ENCODE measurements at places on chromosomes 11 and 22.

- DNase-seq = no peak
These were observed 6.6 kb downstream of the NEAT1 start for GRCh38 chr11:65429068-65429681.

GRCh38 chr11:64156235-64157011 is 9.5 kb downstream of the MACROD1 start:
- DNase-seq = no peak

GRCh38 chr11:86632499-86633269 is 39.7 kb downstream of the ME3 start:
- peak; percentile 78 for DNase-seq

DNA sequence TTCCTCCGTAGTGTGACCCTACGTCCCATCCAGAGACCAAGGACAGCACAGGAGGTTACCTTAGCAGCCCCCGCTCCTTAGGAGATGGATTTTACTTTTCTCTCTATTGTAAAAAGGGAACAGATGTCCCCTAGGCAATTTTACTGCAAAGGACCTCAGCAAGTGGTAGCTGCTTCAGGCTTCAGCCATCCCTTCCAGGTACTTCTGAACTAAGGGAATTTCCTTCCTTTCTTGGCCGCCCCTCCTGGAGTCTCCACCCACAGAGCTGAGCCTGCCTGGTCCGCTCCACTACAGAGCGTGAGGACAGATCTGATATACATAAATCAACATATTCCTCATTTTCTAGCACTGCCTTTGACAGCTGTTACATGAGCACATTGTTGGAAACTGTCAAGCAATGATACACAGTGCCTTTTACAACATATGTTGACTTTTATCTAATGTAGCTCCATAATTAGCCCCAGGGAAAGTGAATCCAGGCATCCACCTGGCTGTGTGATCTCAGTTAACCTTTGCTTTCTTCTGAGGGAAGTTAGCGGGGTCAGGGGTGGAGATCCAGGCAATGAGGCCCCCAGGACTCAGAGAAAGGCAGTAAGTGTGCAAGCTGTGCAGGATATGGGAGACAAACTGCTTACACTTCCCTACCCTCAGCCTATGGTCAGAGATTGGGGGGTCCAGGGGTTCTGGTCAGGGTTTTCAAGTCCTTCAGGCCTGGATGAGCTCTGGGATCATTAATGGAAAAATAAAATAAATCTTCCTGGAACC is 51.9 kb downstream of the SPATA19 start:
- no peak for DNase-seq

DNA sequence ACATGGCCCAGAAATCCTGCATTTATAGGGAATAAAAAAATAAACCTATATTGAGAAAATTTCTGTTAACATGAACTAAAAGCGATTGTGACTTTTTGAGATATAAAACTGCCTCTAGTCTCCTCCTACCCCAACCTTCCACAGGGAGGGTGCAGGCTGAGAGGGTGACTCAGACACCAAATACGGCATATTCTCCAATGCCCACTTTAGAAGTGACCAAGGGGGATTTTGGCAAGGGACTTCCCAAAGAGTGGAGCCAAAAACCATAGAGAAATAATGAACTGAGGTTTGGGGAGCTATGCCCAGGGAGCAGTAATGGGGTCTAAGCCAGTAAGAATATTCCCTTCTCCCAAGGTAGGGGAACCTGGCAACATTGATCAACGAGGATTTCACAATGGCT is 124.9 kb upstream of the ZC3H12C start:
- DNase-seq = no peak

DNA sequence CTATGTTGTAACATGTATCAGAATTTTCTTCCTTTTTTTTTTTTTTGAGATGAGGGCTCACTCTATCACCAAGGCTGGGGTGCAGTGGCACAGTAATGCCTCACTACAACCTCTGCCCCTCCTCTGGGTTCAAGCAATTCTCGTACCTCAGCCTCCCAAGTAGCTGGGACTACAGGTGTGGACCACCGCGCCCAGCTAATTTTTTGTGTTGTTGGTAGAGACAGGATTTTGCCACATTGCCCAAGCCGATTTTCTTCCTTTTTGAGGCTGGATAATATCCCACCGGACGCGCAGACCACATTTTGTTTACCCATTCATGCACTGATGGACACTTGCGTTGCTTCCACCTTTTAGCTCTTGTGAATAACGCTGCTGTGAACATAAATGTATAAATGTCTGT is 97.0 kb downstream of the BRD1 start:
- DNase-seq = no peak

DNA sequence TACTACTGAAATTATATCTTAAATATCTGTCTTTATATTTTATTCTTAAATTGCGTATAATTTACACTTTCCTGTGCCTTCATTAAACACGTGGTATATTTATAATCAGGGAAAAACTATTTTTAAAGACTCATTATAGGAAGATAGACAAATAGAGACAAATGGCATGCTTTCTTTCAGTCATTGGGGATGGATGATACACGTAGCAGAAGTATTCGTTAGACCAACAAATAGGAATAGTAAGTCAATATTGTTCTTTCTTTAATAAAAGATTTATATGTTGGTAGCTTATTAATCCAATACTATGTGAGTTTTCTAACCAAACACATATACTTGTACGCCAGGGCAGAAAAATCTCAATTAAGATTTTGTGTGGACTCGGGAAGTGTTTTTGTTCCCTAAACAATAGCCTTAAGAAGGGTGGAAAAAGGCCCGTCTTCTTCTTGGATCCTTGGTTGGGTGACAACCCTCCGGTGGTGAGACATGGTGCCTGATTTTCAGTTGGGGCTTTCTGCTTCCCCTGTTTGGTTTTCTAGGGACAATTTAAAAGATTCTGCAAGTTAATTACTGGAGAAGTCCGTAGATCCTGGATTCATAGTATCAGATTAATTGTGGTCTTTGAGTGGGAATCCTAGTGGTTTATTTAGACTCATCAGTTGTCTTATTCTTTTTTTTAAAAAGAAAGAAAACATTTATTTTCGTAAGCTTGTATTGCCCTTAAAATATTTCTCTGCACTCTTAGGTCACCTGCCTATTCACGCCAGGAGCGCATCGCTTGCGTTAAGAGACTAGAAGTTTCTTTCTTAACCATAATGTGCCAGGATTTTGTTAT is 83.5 kb upstream of the WNT7B start:
- DNase-seq = no peak

DNA sequence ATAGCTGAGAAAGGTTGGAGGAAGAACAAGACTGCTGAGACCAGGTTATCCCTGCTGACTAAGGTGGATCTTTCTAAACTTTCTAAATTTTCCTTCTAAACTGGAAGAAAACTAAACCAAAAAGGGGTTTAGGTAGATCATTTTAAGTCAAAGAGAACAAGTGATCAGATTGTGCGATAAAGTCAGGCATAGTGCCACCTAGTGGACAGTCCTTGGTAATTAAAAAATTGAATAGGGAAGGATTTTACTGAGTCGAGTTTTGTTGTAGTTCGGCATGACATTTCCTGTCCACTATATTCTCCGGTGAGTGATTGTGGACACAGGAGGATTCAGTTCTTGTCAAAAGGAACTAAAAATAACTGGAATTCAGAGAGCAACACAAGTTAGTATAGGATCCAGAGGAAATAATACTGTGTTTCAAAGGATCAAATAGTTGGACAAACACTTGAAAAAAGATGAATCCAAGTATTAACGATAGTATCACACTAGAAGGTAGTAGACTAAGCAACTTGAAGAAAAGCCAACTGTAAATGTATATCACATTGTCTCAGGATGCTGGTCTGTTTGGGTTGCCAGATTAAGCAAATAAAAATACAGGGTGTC is 1236.4 kb downstream of the FAM181B start:
- no peak for DNase-seq

DNA sequence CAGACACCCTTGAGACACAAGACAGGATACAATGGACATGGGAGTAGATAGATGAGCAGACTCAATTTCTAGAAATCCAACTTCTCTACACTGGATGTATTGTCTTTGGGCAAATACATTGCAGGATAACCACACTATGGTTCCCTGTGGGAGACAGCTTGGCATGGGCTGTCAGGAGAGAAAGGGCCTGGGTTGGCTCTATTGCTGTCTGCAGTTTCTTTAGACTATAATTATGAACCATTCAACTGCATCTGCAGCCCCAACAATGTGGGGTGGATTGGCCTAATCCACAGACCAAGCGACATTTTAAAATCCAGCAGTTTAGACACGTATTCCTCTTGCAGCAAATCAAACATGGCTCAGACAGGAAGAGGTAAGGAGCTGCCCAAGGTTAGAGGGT is 60.3 kb downstream of the ETS1 start:
- DNase-seq = no peak

- no peak for DNase-seq
These were observed 467.3 kb upstream of the B3GAT1 start for GRCh38 chr11:134879341-134879740.

DNA sequence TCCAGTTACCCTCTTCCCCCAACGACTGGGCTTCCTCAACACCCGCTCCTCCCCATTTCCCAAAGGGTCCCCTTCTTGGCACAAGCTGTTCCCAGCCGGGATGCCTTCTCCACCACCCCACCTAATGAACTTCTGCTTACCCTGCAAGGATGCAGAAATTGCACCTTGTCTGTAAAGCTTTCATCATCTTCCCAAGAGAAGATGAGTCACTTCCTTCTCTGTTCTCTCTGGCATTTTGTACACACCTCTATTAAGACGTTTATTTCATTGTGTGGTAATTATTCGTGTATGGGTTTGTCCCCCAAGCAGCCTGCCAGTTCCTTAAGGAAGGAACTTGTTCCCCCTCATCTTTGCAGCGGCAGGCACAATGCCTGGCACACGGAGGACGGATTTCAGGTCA is 351.1 kb downstream of the CADM1 start:
- no peak for DNase-seq

GRCh38 chr11:31582697-31583096 is 73.1 kb downstream of the ELP4 start:
- no peak for DNase-seq

DNA sequence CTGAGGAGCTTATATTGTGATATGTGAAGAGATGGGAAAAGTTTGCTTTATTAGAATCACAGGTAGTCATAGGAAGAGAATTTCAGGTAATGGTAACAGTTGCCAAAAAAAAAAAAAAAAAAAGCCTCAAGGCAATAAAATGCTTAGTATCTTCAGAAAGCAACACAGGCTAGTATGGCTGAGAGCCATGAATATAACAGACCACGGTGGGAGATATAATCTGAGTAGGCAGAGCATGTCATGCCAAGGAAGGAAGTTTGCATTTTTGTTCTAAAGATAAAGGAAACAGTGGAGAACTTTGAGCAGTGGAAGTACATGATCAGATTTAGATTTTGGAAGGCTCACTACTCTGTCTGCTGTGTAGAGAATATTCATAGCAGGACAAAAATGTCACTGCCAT is 211.4 kb downstream of the ETS1 start:
- DNase-seq = no peak

- no peak for DNase-seq
These were observed 3.3 kb downstream of the MAP4K2 start for GRCh38 chr11:64799623-64800302.

DNA sequence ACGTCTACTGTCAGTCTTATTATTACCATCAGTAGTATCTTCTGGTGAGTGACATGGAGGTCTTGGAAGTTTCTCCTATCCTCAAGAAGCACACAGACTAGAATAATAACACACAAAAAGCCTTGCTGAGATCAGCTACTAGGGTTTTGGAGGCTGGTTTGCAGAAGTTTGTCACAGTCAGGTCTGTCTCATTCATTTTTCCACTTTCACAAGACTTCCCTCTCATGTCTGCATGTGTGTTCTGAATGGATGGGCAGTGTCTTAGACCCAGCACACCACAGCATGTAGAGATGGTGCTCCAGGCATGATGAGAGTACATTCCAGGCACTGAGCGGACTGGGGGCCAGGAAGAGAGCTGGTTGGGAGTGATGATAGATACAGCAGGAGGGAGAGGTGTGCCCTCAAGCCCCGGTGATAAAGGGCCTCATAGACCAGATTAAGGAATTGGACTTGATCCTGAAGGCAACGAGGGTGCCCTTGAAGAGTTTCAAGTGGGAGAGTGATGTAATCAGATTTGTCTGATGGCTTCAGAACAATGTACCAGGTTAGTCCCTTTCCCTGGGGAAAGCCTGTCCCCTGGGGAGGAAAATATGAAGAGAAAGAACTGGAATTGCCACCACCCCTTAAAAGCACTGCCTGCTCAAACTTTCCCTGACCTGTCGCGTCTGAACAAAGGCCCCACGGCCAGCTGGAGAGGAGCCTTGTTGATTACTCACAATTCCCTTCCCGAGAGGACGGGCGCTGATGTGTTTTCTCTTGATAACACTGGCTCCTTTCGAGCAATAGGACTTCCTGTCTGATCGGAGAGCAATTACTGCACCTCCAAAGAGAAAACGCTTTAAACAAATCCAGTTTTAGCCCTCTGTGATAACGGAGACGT is 45.1 kb upstream of the LMO2 start:
- DNase-seq = peak; percentile 30

- no peak for DNase-seq
These were observed 13.8 kb upstream of the SERPIND1 start for GRCh38 chr22:20760084-20760483.

- DNase-seq = no peak
These were observed 16.5 kb downstream of the USP35 start for GRCh38 chr11:78205256-78205655.

DNA sequence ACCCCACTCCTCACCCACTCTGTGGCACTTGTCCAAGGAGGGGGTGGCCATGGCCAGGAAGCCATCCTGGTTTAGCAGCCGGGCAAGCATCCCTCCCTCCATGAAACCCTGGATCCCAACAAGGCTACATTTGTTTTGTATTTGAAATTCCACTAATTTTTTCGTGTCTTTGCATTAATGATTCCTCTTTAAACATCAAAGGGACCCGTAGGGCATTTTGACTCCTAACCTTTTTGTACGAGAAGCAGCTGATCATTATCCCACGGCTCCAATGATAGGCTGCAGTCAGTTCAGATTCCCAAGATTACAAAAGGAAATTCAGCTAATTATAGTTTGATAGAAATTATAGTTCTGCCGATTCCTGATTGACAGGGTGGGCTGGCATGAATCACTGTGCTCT is 10.7 kb downstream of the MYEOV start:
- DNase-seq = no peak

- no peak for DNase-seq
These were observed 92.4 kb downstream of the ZC3H12C start for GRCh38 chr11:110185599-110185998.

DNA sequence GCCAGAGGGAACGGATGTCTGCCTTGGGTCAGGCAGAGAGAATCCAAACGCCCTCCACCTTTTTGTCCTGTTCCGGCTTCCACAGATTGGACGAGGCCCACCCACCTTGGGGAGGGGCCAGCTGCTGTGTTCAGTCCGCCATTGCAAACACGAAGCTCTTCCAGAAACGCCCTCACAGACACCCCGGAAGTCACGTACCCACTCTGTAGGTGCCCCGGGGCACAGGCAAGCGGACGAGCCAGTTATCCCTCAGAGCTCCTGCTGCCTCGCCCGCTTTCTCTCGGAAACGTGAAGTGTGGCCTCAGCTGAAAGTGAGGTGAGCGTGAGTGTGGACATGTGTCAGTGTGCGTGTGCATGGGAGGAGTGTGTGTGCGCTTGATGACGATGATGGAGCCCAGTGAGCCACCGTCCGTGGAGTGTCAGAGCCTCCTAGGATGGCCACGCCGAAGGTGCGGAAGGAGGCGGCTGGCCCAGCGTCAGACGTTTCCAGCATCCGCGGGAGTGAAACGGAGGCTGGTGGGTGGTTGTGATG is 869.2 kb downstream of the TBC1D22A start:
- DNase-seq = no peak
